Activated naive CD8-positive, alpha-beta T cell treated with anti-CD3 and anti-CD28 coated beads, Interleukin-2, amount 50 U/mL, for 24 hours (primary cell): ENCODE measurements at places on chromosomes 5 and 9.
A peak's percentile ranks its signal among the peaks of the same experiment; 100 is the strongest.

- DNase-seq, result no peak
These were observed 131.3 kb upstream of the ARRDC3 start for GRCh38 chr5:91514400-91514799.

GRCh38 chr9:91771027-91771426, 179.0 kb downstream of the ROR2 start:
- no peak for DNase-seq

DNA sequence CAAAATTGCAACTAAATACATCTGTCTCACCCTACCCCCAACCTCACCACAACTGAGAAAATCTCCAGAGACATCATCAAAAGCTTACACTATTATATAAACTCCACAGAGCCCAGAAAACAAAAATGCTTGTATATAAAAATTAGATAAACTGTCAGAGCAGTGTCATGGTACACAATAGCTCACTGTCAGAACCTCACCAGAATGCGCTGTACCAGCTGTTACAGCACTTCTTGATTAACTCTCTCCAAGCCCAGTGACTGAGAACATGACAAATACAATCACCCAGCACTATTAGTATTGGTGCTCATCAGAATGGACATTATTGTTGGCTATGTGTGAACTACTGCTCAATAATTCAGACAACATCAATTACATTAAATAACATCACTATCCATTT, 65.7 kb downstream of the ZDHHC21 start:
- no peak for DNase-seq

GRCh38 chr9:126043681-126044080, 282.9 kb upstream of the MVB12B start:
- DNase-seq, result no peak

DNA sequence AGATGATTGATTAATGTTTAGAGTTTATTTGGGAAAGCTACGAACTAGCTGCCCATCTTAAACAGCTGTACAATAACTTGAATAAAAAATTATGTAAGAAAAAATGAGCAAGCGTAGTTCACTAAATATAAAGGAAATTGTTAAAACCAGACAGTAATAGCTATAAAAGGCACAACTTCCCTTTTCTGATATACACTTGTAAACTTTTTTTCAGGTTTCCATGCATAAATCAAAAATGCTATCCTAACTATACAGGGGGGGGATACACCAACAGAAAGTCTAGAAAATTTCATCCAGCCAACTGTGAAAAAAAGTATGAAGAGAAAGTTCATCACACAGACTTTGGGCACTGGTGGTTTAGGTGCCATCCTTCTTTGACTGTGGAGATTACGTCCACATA, 122.3 kb downstream of the NR3C1 start:
- no peak for DNase-seq

- no peak for DNase-seq
These were observed 1.8 kb downstream of the MARCHF6 start for GRCh38 chr5:10355071-10355889.

DNA sequence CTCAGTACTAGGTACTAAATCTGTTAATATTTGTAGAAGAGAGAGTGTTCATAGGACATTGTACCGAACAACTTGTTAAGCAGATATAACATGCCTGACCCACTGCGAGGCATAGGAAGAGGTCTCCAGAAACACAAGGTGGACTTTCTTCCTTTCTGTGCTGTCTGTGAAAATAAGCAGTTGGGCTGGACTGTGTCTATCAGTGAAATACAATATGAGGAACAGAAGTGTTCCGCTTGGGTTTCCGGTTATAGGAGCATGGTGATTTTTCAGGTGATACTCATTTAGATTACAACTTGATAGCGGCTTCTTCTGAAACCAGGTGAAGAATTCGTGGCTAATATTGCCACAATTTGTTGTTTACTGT, 60.9 kb upstream of the TLR4 start:
- no peak for DNase-seq

DNA sequence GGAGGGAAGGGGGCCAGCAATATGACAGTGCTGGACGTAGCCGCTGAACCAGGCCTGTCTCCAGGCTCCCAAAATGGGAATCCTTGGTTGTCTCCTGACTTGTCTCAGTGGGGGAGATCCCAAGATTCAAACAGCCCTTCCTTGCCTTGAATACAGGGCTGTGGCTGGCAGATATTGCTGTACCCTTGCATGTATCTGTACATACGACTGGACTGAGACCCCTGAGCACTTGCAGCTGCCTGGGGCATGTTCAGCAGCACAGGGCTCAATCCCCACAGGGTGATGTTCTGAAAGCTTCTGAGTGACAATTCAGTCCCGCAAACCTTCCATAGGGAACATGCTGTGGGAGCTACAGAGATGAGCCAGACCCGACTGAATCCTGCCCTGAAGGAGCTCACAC, 13.3 kb downstream of the OR13J1 start:
- DNase-seq, result no peak

DNA sequence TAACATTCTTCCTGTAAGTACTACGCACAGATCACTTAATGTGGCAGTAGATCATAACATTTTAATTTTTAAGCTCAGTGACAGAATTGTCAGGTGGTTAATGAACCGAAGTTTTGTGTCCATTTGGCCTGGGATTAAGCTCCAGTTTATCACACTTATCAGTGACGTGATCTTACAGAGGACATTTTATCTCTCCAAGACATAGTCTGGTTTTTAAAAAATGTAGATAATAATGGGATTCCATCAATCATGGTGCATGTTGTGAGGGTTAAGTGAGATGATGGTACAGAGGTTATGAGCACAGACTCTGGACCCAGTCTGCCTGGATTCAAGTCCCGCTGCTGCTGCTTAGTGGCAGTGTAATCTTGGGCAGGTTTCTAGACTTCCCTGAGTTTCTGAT, 66.0 kb upstream of the ZFAND5 start:
- DNase-seq, result no peak

DNA sequence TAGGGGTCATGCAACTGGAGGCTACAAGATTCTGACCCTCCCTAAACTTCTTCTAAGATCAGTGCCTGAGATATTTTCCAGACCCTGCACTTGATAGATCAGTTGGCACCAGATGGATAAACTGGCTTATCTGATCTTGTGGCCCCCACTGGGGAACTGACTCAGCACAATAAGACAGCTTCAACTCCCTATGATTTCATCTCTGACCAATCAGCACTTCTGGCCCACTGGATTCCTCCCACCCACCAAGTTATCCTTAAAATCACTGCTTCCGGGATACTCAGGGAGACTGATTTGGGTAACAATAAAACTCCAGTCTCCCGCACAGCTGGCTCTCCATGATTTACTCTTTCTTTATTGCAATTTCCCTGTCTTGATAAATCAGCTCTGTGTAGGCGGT, 2180.4 kb upstream of the WWC1 start:
- no peak for DNase-seq

DNA sequence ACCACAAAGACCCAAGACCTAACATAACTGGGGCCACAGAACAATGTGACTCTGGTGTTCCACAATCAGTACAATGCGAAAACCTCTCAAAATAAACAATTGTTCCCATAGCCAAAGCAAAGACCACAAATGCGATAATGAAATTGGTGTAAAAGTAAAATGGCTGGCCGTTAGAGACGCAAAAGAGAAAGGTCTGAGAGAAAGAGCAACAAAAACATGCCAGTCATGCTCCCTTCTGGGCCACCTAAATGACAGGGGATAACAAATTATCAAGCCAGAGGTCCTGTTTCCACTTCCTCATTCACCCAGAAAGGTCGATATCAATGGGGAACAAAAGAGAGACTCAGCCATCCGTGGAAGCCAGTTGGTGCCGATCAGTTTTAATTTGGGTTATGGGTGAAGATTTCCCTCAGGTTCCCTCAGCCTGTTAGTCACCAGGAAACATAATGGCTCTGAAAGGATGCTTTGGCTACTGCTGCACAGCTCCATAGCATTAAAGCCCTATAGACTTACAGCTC, 9.2 kb upstream of the CFAP95 start:
- DNase-seq, result no peak

DNA sequence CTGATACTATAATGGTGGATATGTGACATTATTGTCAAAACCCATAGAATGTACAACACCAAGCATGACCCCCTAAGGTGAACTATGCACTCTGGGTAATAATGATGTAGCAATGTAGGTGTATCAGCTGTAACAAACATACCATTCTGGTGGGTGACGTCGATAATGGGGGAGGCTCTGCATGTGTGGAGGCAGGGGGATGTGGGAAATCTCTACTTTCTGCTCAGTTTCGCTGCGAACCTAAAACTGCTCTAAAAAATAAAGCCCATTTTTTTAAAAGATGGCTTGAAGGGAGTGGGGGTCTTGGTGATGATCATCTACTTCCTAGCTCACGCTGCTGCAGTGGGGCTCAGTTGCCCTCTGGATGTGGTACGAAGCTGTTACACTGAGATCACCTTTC, 51.1 kb downstream of the RASGEF1C start:
- no peak for DNase-seq

DNA sequence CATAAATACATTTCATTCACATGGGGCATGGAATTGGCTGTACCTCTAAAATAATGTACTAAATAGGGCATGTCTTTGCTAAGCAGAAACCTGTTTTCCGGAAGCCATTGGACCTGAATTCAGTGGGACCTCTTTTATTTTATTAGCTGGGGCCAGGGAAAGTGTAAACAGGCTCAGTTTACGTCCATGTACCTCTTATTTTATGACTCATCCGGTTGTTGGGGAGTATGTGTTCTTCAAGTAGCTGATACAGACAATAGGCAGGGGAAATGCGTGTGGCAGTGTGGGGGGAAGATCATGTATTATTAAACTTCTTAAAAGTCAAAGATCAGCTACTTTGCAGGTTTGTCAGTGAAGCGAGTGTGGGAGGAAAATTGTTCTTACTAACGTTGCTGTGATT, 1.4 kb upstream of the GDNF start:
- no peak for DNase-seq

DNA sequence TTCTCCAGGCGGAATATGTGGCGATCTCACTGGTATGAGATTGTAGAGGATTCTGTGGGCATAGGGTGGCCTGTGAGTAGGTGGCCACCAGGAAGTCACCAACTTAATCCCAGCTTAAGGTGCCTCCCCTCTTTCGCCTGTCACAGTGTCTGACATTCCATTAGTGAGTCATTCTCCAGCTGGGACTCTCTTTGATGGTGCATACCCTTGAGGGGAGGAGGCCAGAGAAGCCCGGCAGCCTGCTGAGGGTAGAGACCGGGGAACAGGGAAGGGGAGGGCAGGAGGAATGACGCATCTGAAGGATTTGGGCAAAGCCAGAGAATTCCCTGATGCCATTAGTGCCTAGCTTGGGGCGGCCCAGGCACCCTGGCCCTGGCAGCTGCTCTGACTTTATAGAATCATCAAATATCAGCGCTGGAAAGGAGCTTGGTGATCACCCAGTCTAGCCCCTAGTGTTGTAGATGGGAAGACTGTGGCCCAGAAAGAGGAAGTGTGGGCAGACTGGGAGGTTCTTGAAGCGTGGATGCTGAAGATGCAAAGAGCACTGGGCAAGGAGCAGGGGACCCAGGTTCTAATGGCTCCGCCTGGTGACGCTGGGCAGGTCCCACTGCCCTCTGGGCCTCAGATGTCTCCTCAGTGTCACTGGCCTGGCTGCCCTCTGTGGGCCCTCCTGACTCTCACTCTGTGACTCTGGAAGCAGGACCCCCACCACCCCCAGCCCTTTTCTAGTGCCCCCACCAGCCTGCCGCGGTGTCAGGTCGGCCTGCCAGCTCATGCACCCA, 41.4 kb downstream of the DAB2IP start:
- no peak for DNase-seq

- DNase-seq, result no peak
These were observed 1306.3 kb upstream of the ACO1 start for GRCh38 chr9:31078175-31078574.

- no peak for DNase-seq
These were observed 33.8 kb downstream of the TGFBI start for GRCh38 chr5:136062366-136063274.

DNA sequence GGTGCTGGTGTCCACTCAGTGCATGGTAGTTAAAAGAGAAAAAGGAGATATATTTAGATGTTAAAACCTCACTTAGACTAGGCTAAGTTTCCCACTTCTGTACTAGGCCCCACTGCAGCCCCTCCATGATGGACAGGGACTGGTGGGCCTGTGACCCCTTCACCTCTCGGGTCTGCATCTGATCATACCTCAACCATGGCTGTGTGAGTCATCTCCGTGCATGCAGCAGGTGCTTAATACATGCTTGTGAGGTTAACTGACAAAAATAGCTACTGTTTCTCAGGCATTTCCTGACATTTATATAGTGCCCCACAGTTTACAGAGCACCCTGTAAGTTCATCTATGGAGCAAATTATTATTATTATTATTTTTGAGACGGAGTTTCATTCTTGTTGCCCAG, 8.4 kb upstream of the URM1 start:
- DNase-seq, result no peak

- no peak for DNase-seq
These were observed 4.6 kb downstream of the TGFBR1 start for GRCh38 chr9:99109522-99109921.

GRCh38 chr5:68409259-68409658, 193.7 kb downstream of the PIK3R1 start:
- DNase-seq, result no peak

DNA sequence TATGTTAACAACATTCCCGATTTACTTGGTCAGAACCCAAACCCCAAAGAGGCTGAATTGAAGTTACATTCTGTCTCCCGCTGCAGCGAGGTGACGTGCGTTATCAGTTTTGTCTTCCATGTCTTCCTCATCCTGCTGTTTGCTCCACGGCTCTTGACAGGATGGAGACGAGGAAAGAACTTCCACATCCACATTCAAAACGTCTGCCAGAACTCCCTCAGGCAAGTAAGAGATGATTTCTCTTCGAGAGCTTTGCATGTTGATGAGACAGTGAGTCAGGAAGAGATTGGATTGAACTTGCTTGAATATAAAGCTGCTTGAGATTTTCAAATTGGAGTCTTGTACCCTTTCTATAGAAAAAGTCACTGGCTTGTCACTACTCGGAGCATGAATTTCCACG, 242.6 kb downstream of the AUH start:
- no peak for DNase-seq

GRCh38 chr9:133994353-133995011, 2.4 kb upstream of the VAV2 start:
- DNase-seq, result peak; percentile 90

DNA sequence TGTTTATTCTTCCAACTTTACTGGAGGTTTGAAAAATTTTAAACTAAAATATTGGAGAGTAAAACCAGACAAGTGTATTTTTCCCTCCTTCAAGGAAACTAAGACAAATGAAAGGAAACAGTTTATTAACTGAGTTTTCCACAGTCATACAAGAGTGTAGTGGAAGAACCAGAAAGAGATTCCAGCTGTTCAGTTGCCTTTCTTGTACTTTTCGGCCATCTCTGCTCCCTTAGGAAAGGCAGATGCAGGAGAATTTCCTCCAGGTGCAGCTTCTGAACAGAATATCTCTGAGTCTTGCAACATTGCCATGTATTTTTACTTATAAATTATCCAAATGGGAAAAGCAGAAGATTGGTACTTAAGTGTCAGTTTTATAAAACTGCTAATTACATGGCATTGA, 217.1 kb downstream of the MAST4 start:
- DNase-seq, result no peak

- DNase-seq, result no peak
These were observed 47.4 kb upstream of the FAM120AOS start for GRCh38 chr9:93500571-93501298.
